ENCODE measurements at places on chromosomes 7 and 10. TPM values are rescaled to one million over a fixed set of nuclear protein-coding genes. Genes with fewer than 3 reads are reported as not detected.
A peak's percentile ranks its signal among the peaks of the same experiment; 100 is the strongest.

DNA sequence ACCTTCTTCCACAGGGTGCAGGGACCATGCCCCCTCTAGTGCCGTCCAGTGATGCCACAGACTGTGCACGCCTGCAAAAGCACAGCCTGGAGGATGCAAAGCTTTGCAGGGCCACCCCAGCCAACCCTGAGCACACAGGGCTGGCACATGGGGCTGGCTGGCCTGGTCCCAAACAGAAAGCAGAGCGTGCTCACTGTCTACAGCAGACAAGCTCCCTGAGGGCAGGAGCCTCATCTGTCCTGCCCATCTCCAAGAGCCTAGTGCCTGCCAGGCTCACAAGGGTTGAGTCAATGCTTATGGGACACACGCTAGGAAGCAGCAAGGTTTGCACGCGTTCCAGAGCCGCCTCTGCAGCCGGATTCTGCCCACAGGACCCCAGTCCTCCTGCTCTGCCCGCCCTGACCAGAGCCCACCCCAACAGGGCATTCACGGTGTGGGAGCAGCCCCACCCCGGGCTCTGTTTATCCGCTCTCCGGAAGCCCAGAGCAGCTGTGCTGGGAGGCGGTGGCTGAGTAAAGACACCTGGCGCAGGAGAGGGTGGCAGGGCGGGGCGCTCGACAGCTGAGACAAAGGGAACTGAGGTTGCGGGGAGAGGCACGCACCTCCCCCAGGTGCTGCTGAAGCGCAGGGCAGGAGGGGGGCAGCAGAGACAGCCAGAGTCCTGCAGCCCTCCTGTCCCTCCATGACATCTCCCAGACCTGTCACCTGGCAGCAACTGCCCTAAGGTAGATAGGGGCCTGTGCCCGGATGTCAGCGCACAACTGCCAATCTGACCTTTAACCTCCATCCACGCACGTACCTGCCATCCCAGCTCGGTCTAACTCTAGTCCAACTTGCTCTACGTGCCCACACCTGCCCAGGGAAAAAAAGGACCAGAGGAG lies 4.3 kb downstream of the KCNH2 start:
- DNase-seq, result no peak

DNA sequence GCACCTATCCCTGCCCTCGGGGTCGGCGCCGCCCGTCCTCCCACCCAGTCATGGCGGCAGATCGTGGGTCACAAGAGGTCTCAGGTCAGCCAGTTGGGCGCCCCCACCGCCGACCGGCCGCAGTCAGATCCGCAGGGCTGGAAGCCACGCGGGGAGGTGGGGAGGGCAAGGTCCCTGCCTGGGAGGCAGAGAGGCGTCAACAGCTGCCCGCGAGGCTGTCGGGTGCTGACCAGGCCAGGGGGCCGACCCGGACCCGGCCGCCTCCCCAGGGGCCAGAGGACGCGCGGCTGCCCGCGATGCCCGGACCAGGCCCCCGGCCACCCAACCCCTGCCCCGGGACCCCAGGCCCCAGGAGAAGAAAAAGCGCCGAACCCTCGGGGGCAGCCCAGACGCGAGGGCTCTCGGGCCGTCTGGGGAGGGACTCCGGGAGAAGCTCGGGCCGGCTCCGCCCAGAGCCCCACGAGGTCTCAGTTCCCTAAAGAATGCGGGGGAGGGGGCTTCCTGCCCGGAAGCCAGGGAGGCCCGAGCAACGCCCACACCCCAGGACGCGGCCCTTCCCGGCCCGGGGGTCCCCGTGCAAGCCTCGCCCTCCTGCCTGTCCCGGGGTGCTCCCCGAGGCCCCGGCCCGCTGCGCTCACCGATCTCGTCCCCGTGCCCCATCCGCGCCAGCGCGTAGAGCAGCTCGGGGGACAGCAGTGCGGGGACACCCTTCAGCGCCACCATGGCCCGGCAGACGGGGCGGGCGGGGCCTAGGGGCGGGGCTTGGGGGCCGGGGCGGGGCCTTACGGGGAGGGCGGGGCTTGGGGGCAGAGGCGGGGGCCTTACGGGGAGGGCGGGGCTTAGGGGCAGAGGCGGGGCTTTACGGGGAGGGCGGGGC lies at the start of gene FUOM:
Gene FUOM, minus strand, starts transcription at position 735 of the 877 bp plus-strand sequence. Its CDS starts 12 bp downstream, at position 723.
- peak; percentile 44 for DNase-seq

TUBAL3 gene
- not detected for total RNA-seq

NCAPG2 gene
- 0.66 TPM for total RNA-seq

DNA sequence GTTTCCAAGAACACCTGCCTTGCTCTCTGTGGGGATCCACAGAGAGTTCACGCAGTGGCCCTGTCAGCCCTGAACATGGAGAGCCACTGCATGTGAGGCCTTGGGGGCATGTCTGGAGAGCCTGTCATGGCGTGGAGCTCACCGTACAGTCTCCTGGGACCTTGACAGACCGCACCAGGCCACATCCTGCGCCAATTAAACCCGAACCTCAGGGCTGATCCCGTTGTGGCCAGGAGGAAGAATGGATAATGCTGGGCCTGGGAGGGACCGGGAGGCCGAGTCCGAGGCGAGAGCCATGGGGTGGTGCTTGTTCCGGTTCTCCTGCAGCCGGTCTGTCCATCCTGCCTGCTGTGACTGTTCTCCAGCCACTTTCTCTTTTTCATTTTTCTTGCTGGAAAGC lies 68.7 kb downstream of the DNAJB6 start:
- DNase-seq, result no peak

DYNC1I1 gene
- total RNA-seq, result 4.2 TPM

GRCh38 chr7:32061346-32061745 lies 8.9 kb downstream of the PDE1C start:
- no peak for DNase-seq

Measured in body of pancreas (tissue), 4 donors.